A172 (cell line): ENCODE measurements at places on chromosomes 3 and 15. TPM values are rescaled to one million over a fixed set of nuclear protein-coding genes. Genes with fewer than 3 reads are reported as not detected.

CELSR3 gene
- 4.9 and 5.8 TPM in 2 replicates for total RNA-seq

LRRC15 gene
- total RNA-seq = 33.3 and 47.7 TPM in 2 replicates

MST1R gene
- total RNA-seq = 1.1 and 1.9 TPM in 2 replicates

IQSEC1 gene
- total RNA-seq = 22.5 and 25.8 TPM in 2 replicates

OXTR gene
- total RNA-seq = 115 and 124 TPM in 2 replicates

ZNF80 gene
- total RNA-seq = not detected in 2 replicates

HOMER2 gene
- 26.7 and 34.1 TPM in 2 replicates for total RNA-seq

NEK11 gene
- 4.3 and 5.3 TPM in 2 replicates for total RNA-seq

NPAP1 gene
- not detected in 2 replicates for total RNA-seq

MKRN3 gene
- 8.0 and 11.1 TPM in 2 replicates for total RNA-seq

GOLGA8H gene
- total RNA-seq = 0.41 and 1.6 TPM in 2 replicates

IL17RB gene
- total RNA-seq = not detected in 2 replicates

COLQ gene
- not detected in 2 replicates for total RNA-seq

TNFAIP8L3 gene
- total RNA-seq = 0.07 TPM in 1 of 2 replicates, not detected in the other

ITIH1 gene
- total RNA-seq = not detected in 2 replicates

ILDR1 gene
- not detected in 2 replicates for total RNA-seq

IL17RD gene
- 1.5 TPM in 2 replicates for total RNA-seq

FGD5 gene
- total RNA-seq = not detected in 2 replicates

ATP13A5 gene
- total RNA-seq = not detected in 2 replicates

ZMAT3 gene
- 10.5 and 13.3 TPM in 2 replicates for total RNA-seq

SLC2A2 gene
- 0.07 TPM in 2 replicates for total RNA-seq

ANKUB1 gene
- total RNA-seq = not detected in 2 replicates
